ENCODE measurements at places on chromosomes 16 and 17. TPM values are rescaled to one million over a fixed set of nuclear protein-coding genes. Genes with fewer than 3 reads are reported as not detected.

The ITGB4 gene
- 39.4 TPM for total RNA-seq

The PPY gene
- total RNA-seq: not detected

The PDE6G gene
- total RNA-seq: not detected

The GPR139 gene
- total RNA-seq: not detected

The CCL5 gene
- 2.1 TPM for total RNA-seq

The HSF4 gene
- total RNA-seq: 40.1 TPM

The HID1 gene
- 11.7 TPM for total RNA-seq

The AOC3 gene
- 223 TPM for total RNA-seq

DNA sequence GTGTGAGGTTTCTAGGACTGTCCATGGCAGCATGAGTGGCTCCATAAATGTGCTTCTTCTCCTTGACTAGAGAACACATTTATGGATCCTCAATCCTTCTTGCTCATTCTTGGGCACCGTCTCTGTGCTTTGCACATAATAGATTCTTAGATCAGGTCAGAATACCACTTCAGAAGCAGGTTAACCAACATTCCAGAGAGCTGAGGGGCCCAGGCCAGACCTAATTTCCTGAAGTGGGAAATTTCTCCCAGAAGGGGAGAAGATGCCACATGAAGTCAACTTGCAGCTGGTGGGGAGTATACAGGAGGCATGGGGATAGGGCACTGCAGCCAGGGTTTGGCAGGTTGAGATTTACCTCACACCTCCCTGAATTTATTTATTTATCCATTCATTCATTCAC lies 24.4 kb upstream of the VAT1L start:
- DNase-seq: no peak

GRCh38 chr16:69852815-69853214 lies 90.7 kb downstream of the WWP2 start:
- no peak for DNase-seq

GRCh38 chr16:68902003-68902968 lies 59.0 kb downstream of the TANGO6 start:
- DNase-seq: no peak

GRCh38 chr16:57483725-57484514 lies 2.4 kb downstream of the DOK4 start:
- no peak for DNase-seq

DNA sequence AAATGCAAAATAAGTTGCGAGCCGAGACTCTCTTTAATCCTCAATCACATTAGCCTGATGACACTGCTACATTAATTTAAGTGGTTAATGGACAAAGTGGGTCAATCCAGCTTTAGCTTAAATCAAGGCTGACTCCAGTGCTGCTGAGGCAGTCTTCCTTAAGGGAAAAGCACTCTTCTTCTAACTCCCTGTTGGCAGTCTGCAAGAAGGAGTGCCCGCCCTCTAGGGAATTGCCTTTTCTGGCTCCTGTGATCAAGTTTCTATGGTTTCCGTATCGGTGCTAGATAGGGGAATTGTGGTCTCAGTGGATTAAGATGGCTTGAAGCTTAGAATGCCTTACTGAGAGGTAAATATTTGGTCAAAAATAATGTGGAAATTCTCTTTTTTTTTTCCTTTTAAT lies 41.0 kb downstream of the HS3ST3B1 start:
- DNase-seq: no peak

- DNase-seq: no peak
Measured at GRCh38 chr17:16425202-16425601, 9.8 kb downstream of the TRPV2 start.

DNA sequence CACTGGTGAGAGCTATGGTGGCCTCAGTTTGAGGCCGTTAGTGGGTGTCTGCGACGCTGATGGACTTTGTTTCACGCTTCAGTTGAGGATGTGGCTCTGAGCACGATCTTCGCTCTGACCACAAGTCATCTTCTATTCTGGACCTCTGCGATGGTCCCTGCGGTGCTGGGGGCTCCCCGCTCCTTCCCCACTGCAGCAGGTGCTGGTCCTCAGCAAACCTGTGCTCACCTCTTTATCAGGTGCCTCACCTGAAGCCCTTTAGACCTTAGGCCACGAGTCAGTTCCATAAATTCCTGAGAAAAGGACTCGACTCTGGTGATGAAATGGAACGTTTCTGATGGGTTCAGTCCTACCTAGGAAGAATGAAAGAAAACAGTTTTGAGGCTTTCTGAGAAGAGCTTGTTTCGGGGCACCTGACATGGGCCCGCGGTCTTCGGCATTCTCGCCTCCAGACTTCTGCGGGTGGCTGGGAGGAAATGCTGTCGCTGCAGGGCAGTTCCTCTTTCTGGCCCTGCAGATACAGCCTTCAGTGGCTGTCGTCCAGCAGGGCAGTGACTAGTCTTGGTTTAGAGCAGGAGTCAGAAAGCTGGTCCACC lies 4.7 kb downstream of the KCTD5 start:
- peak; percentile 89 for DNase-seq

GRCh38 chr17:73271072-73271471 lies 9.4 kb upstream of the CPSF4L start:
- no peak for DNase-seq

DNA sequence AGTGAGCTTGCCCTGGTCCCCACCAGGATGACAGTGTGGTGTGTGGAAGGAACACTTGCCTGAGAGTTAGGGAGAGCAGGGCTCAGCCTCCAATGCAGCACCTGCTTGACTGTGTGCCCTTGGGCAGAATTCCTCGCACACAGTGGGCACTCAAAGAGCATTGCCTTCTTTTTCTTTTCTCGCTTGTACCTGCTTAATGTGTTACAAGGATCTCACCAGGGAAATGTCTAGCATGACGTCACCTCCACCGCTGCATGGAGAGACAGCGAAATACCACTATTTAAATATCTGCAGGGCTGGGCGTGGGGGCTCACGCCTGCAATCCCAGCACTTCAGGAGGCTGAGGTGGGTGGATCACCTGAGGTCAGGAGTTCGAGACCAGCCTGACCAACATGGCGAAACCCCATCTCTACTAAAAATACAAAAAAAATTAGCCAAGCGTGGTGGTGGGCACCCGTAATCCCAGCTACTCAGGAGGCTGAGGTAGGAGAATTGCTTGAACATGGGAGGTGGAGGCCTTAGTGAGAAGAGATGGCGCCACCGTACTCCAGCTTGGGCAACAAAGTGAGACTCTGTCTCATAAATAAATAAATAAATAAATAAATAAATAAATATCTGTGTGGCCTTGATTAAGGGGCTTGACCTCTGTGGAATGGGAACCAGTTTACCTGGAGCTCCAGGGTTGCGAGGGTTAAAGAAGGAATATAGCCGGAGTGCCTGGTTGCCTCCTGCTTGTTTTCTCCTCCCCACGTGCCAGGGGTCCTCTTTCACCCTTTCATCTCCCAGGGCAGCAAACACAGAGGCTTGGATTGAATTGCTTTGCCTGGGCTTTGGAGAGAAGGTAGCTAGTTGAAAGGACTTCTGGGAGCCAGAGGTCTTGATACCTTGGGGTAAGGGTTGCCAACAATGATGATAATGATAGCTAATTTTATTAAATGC lies 16.3 kb downstream of the SNX29 start:
- no peak for DNase-seq

- no peak for DNase-seq
Measured at GRCh38 chr17:34452769-34453168, 89.7 kb upstream of the CCL1 start.

DNA sequence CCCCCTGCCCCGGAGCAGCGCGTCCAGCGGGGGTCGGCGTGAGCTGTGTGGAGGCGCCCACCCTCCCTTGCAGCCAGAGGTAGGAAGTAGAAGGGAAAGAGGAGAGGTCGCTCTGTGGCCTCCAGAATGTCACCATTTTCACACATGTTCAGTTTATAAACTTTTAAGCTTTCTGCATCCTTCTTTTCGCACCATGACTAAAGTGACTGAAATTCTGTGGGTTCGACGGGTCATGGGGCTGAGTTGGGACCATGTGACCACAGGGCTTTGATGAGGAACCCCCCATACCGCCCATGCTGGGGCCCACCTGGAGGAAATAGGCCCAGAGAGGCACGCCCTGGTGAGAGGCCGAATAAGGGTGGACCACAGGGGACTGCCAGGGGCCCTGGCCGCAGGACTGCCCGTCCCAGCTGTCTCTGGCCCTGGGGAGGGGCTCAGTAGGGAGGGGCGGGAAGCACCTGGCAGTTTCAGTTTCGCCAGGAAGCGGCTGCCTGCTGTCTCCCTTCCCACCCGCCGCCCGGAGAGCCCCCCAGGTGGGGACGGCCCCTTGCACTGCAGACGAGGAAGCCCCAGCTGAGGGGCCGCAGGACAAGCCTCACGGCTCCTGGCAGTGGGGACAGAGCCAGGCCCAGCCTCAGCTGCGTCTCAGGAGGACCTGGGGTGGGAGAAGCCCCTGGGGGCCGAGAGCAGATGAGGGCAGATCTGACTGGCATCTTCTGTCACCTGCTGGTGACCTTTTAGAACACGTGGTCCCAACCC lies 9.0 kb downstream of the CBFA2T3 start:
- DNase-seq: no peak

DNA sequence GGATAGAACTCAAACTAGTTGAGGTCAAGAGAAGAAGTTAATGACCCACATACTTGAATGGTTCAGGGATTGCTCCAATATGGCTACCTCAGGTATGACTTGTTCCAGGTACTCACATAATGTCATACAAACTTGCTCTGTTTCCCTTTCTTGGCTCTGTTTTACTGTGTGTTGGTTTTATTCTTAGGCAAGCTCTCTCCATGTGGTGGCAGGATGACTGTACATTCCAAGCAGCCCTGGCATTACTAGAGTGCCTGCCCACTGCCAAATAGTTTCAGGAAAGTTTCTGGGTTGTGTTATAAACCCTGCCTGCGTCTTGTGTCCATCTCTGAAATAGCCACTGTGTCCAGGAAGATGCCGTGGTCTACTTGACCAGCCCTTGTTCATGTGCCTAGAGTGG lies 476.8 kb downstream of the SHISA9 start:
- no peak for DNase-seq

DNA sequence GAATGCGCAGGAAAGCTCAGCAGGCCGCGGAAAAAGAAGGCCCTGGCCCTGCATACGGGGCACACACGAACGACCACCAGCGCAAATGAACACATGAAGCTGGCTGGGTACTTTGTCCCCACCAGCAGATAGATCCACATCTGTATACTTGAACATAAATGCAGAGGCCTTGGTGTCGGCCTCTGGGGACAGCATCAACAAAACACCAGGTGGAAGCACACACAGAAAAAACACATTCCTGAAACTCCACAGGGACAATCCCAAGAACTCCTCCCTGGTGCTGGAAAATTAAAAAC lies 606 bp upstream of the ZBTB4 start:
- DNase-seq: no peak

- no peak for DNase-seq
Measured at GRCh38 chr16:81748476-81749198, 30.5 kb upstream of the PLCG2 start.

DNA sequence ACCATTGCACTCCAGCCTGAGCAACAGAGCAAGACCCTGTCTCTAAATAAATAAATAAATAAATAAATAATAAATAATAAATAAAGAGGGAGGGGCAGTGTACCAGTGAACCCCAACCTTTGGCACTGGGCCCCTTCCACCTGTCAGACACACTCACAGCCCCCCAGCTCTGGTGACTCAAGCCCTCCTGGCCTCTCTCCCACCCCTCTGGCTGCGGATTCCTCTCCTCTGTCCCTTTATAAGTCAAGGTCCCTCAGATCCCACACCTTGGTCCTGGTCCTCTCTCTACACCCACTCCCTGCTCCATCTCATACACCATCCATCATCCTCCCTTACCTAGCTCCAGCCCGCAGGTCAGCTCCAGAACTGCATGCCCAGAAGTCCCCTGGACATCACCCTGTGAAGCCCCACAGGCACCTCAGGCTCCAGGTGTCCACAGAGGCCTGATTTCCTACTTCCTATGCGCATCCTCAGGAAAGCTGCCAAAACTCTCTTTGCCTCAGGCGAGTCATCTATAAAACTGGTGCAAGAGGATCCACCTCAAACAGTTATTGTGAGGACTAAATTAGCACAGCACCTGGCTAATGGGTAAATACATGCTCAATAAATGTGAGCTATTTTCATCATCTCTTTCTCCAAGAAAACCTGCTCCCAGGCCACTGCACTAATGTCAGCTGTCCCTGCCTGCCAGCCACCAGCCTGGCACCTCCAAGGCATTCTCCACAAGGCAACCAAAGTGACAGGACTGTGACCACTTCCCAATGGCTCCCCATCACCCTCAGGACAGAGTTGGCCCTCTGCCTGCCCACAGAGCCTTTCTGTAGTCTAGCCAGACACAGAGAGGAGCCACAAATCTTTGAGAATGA lies 46.8 kb downstream of the BEAN1 start:
- peak; percentile 52 for DNase-seq

- no peak for DNase-seq
Measured at GRCh38 chr16:72807245-72807644, 240.7 kb downstream of the ZFHX3 start.

DNA sequence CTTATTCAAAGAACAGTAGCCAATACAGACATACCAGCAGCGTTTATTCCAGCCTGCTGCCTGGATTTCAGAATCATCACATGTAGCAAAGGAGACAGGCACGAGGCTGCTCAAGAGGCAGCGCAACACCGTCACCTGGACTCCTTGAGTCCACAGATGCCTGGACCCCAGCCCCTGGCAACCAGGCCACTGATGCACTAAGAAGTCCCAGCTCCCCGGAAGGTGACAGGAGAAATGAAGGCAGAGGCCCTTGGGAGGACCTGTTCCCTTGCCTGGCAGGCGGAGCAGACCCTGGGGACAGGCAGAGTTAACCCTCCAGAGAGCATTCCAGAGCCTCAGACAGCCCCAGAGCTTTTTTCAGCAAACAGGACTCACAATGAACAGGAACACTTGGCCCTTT lies 16.5 kb downstream of the SMIM5 start:
- peak; percentile 66 for DNase-seq

GRCh38 chr17:62807812-62808575 lies at the start of gene MARCHF10:
Gene MARCHF10 (minus strand): TSS chr17:62808314. CDS start chr17:62801735, 6,579 bp downstream.
- DNase-seq: no peak

DNA sequence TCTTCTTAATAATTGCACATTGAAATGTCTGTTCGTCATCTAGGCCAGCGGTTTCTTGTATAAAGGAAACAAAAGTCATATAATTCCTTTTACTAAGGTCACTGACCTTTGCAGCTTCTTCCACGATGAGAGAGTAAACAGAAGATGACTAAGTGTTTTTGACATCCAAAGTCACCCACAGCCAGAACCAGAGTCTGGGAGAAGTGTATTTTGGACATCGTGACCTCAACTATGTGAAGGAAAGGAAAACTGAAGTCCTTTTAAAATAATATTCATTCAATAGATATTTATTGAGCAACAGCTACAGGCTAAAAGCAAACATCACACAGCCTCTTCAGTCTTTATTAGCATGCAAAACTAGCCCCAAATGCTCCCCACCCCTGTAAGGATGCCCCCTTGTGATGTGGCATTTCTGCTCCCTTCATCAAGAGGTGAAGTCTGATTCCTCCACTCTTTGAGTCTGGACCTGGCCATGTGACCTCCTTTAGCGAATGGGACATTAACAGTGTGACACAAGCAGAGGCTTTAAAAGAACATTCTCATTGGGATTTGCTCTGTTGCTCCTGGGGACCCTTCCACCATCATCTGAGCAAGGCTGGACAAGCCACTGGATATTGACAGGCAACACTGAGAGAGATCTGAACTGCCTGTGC lies 8.1 kb upstream of the PMP22 start:
- no peak for DNase-seq

DNA sequence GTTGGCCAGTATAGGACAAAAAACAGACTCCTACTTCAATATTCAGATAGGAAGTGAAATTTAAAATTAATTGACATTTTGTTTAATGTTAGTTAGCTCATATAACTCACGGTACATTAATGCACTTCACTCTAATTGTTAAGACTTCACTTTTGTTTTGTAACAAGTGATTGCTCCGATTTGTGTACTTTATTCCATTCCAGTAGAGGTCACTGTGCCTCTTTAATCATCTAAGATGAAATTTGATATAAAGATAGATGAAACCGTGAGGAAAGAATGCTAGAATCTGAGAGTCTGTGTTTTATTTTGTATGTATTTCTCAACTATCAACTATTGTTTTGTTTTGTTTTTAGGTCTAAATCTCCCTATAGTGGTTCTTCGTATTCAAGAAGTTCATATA lies 29.0 kb downstream of the RBBP6 start:
- DNase-seq: no peak
